ENCODE measurements at places on chromosomes 12 and 14.
A peak's percentile ranks its signal among the peaks of the same experiment; 100 is the strongest.

DNA sequence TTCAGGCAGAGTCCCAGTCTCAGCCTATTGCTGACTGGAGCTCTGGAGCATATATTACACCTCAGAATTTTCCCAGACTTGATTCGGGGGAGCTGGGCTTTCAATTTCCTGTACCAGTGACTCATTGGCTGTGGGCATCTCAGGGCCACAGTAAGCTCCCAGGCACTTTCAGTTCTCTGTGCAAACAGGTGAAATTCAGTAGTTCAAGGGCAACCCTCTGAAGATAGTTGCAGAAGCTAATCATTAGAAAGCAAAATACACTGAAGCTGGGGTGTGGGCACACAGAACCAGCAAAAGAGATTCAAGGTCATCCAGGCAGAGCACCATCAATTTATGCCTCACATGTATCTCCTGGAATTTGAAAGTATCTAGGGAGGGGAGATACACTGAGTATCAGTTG lies 8.1 kb upstream of the NIN start:
- no peak for DNase-seq

DNA sequence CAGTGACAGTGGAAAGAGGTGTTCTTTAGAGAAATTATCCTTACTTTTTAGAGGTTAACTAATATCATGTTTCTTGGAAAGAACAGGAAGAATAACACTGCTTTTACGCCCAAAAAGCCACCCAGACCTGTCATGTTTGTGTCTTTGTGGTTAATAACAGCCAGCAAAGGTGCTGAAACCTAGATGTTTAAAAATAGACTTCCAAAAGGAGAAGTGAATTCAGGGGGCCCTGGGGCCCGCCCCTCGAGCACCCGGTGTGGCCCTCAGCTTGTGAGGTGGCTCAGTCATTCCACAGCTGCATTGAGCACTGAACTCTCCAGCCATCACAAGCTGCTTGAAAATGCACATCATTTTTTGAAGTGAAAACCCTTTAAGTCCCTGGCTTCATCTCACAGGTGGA lies 20.8 kb upstream of the AMN start:
- no peak for DNase-seq

DNA sequence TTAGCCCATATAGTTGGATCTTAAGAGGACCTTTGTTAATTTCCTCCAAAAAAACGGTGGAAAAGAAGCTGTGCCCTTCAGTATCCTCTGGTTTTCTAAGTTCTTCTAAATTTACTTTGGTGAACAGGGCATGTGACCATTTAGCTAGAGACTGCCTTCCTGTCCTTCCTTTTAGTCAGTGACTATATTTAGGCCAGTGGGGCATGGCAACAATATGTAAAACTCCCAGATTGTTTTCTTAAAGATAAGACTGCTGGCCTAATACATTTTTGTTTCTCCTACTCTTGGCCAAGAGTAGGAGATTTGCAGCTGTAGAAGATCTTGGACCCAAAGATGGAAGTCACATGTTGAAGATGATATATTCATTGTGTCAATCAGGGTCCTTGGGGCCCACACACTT lies 325.1 kb upstream of the DCN start:
- no peak for DNase-seq

DNA sequence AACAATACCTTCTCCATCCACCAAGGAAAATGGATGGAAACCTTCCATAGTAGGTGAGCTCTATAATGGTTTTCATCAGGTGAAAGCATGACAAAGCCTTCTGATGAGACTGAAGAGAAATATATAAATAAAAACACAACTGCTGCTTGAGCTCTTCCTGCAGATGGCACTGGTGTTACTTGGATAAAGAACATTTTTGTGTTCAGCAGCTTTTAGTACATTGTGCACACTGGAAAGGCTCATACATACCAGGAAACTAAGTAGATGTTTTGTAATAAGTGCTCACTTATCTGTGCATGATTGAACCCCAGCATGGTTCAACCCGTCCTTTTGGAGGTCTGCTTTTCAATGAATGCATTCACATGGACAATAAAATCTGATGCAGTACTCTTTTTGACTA lies 357.3 kb upstream of the MIS18BP1 start:
- DNase-seq = peak; percentile 39

DNA sequence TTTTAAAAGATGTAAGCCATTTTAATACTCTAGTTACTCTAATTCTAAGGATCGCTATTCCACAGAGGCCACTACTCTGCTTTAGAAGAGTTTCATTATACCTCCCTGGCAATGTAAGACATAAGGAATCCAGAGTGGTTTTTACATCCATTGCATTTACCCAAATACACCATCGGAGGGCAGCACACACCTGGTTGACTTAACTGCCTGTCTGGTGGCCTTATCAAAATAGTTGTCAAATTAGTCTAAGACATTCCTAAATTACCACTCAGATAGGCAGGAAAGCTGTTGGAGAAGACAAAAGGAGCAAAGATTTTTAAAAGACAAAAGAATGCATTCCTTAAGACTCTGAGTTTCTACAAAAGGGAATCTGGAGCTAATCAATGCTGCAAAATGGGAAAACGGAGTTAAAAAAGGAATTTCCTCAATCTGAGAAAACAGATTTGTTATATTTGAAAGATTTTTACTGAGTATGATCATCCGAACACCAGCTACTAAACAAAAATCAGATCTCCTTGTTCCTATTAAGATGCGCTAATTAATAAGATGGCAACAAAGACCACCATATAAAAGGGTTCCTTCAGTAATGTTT lies 33.8 kb upstream of the FGD4 start:
- DNase-seq = peak; percentile 76

- no peak for DNase-seq
Observed at GRCh38 chr12:42056130-42056529, 88.5 kb downstream of the GXYLT1 start.

DNA sequence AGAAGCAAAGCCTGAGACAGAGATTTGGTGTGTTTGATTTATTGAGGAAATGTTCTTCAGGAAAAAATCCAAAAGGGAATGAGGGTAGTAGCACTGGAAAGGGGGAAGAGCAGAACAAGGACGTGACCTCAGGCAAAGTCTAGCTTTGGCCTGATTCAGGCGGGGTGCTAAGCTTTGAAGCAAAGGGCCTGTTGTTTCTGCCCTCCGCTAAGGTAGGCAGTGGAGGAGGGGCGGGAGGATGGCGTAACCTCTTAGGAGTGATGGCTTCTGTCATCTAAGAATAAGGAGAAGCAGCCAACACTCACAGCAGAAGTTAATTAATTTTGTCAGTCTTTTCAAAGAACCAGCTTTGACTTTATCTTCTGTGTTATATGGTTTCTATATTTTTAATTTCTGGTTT lies 20.4 kb downstream of the ABHD12B start:
- no peak for DNase-seq

- DNase-seq = no peak
Observed at GRCh38 chr12:118332511-118332910, 40.2 kb downstream of the TAOK3 start.

DNA sequence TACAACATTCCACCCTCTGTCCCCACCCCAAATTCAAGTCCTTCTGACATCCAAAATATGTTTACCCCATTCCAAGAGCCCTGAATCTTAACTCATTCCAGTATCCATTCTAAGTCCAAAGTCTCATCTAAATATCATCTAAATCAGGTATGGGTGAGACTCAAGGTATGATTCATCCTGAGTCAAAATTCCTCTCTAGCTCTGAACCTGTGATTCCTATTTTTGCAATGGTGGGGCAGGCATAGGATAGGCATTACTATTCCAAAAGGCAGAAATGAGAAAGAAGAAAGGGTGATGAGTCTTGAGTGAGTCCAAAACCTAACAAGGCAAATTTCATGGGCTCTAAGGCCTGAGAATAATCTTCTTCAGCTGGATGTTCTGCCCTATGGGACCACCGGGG lies 140.3 kb upstream of the FAR2 start:
- DNase-seq = no peak

- DNase-seq = no peak
Observed at GRCh38 chr12:103727638-103728037, 113.4 kb downstream of the NT5DC3 start.

DNA sequence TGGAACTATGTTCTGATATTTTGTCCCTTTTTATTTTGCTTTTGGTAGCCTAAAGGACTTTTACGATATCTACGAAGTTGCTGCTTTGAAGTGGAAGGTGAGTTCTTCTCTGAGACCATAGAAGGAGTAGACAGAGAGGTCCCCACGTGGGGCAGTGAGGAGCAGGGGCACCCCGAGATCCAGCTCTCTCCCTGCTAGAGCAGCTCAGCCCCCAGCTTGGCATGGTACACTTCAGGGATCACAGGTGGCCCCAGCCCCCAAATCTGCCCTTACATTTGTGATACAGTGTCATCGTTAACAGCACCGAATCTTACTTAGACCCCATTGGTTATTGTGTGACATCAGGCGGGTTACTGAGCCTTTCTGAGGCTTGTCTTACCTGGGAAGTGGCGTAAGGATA lies 56.8 kb downstream of the SLC8B1 start:
- no peak for DNase-seq

DNA sequence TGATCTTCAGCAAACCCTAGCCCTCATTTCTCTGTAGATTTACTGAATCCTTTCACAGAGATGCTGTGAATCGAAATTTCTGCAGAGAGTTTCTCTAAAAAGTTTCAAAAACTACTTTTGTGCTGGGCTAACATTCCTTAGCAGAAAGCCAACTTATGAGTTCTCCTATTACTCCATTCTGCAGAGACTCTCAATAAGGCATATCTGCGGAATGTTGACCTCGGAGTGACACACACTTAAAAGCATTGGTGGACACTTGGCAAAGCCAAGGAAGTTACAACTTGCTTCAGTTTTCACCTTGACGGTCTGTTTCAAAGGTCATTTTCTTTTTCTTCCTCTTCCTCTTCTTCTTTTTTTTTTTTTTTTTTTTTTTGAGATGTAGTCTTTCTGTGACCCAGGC lies 75.8 kb downstream of the WIF1 start:
- DNase-seq = no peak

GRCh38 chr12:70309348-70309747 lies 56.7 kb upstream of the KCNMB4 start:
- DNase-seq = no peak

DNA sequence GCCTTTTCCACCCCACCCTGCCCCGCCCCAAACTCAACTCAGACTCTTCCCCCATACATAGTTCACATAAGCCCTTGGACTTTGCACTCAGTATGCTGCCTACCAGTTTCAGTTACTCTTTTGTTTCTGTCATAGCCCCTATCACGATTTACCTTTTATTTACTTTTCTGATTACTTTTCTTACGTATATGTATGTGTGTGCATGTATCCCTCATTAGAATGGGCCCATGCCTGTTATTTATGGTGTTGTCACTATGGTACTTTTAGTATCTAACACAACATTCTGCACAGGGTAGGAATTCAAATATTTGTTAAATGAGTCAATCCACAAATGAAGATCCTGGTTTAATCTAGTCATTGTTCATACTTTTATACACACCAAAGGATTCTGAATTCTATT lies 16.5 kb upstream of the LUM start:
- DNase-seq = no peak

GRCh38 chr14:78029601-78030372 lies 140.4 kb upstream of the NRXN3 start:
- peak; percentile 76 for DNase-seq

DNA sequence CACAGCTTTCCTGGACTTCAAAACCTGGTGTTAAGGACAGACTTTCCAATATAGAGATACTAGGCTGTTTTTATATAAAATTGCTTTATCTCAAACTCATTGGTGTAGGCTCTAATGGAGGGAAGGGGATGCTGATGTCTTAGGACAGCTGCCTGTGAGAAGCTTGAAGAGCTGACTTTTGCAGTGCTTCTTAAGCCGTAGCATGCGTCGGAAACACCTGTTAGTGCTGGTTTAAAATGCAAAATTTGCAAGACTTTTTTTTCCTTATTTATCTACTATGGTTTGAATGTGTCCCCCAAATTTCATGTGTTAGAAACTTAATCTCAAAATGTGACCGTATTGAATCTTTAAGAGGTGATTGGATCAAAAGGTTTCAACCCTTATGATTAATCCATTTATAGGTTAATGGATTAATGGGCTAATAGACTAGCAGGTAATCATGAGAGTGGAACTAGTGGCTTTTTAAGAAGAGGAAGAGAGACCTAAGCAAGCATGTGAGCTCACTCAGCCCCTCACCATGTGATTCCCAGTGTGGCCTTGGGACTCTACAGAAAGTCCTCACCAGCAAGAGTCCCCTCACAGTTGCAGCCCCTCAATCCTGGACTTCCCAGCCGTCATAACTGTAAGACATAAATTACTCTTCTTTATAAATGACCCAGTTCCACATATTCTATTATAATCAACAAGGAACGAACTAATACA lies 60.9 kb upstream of the FUT8 start:
- no peak for DNase-seq

DNA sequence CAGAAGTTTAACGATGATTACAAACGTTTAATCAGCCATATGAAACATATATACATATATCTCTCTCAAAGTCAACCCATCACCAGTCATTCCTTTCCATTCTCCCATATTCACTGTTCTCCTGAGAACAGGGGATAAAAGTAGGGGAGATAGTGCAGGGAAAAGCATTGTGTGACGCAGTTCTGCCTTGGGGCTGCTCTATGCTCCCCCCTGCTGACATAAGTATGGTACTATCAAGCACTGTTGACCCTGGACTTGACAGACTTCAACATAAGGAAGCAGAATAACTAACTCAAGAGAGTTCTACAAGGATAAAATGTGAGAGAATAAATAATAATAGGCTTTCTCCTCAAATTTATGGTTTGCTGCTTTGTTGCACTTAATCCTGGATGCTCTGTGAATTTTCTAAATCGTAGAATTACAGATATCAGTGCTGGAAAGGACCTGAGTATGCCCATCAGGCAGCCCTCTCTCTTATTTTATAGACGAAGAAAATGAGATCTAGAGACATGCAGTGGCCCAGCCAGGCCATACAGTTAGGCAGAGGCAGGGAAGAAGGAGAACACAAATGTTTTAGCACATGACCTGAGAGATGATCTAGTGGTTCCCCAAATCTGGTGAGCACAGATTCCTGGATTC lies 87.2 kb downstream of the SCN8A start:
- DNase-seq = peak; percentile 44

DNA sequence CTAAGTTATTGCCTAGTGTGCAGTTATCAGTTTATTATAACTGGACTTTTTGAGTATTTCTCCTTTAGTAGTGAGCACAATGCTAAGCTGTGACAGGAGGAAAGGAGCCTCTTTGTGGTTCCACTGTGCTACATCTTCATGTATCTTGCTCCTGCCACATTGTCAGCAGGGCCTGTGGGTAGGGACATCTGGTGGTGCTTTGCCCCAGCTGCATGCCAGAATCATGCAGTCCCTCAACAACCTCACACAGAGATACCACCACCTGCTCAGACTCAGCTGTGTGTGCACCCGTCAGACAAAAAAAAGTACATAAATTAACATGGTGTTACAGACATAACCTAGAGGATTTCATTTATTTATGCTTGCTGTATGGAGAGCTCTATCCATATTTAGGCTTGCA lies 51.1 kb downstream of the MIS18BP1 start:
- DNase-seq = peak; percentile 12

DNA sequence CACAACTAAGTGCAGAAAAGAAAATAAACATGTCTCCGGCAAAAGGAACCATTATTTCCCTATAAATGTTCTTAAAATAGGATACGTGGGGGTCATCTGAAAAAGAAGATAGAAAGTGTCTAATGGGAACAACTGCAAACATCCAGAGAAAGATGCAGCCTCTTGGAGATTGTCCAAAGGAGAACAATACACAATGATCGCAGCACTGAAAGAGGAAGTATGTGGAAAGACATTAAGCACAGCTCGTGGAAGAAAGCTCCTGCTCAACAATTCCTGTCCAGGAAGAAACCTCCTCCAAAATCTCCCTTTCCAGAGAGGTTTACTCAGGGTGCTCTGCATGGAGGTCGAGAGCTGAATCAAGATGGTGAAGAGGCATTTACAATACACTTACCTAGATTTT lies 2.5 kb upstream of the LALBA start:
- no peak for DNase-seq
